Left renal cortex interstitium (tissue), 4 donors: ENCODE measurements at places on chromosomes 1 and 21. TPM values are rescaled to one million over a fixed set of nuclear protein-coding genes. Genes with fewer than 3 reads are reported as not detected.

- no peak for DNase-seq
Observed at GRCh38 chr1:184462990-184463389, 76.2 kb downstream of the C1orf21 start.

DNA sequence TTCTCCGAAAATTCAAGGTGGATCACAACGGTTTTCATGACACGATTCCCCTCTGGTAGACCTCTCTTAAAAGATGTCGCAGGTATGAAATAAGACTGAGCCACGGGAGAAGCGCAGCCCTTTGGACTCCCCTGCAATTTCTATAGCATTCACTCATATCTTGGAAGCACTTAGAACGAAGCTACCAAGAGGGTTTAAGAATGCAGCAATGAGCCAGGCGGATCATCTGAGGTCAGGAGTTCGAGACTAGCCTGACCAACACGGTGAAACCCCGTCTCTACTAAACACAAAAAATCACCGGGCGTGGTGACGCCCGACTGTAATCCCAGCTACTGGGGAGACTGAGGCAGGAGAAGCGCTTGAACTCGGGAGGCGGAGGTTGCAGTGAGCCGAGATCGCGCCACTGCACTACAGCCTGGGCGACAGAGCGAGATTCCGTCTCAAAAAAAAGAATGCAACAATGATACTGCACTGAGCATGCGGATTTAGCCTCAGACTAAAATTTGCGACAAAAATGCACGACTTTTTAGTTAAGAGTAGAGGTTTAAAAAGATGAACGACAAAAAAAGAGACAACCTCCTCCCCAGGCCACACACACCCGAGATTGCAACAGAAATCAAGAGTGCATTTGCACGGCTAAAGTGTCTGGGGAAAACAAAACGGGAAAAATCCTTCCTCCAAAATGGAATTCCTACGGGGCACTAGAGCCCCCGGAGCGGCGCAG is 743 bp downstream of the TOMM20 start:
- DNase-seq: no peak

GRCh38 chr1:44073528-44073927 is 42.3 kb upstream of the SLC6A9 start:
- DNase-seq: no peak

Gene OTUD3
- 12.3 TPM for polyA plus RNA-seq

Gene AK5
- polyA plus RNA-seq: 2.8 TPM

Gene NBPF4
- not detected for polyA plus RNA-seq

DNA sequence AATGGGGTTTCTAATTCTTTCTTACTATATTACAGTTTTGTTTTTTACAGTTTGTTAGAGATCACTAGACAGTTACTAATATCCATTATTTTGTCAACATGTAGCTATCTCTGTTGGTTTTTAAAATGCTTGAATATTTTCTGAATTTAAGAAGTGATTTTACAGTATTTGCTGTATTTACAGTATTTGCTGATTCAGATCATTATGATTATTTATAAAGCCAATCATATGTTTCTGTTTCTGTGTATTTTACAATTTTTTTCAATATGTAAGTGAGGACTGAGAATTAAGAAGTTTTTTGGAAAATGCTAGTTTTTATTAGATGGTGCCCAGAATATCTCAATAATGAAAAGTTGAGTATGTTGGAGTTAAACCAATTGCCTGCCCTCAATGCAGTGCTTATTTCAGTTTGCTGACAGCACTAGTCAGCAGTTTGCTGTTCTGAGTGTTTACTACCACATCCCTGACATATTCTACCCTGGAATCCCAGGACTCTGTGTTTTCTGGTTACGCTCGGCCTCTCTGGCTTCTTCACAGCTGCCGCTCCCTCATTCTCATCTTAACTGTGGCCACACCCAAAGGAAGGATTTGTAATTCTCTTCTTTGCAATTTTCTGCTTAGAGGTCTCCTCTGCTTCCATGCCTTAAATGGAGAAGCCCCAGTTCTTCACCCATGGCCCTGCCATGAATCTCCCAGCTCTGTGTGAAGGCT is 68.0 kb upstream of the BACH1 start:
- no peak for DNase-seq

DNA sequence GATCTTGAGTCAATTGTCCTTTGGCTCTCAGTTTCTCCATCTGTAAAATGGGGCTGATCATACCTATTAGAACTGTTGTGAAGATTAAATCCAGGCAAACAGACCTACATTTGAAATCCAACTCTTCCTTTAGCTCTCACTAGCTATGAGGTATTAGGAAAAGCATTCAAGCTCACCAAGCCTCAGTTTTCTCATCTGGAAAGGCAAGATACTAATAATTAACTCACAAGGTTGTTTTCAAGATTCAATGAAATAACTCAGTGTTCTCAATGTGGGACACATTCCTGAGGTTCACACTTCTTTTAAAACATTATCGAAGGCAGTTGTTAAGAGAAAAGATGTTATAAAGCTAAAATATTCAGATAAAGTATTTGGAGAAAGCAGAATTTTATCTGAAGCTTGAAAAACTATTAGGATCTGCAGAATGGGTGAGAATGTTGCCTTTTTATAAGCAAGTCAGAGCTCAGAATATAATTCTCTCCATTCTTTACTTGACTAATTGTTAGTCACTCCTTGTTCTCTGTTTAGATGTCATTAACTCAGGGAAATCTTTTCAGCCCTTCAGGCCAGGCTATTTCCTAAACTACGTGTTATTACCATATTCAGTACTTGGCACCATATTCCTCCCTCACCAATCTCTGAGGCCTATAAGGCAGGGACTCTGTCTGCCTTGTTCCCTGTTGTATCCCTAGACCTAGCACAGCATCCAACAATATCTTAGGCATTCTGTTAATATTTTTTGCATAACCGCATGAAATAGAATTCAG is 72.0 kb upstream of the VAV3 start:
- DNase-seq: no peak

DNA sequence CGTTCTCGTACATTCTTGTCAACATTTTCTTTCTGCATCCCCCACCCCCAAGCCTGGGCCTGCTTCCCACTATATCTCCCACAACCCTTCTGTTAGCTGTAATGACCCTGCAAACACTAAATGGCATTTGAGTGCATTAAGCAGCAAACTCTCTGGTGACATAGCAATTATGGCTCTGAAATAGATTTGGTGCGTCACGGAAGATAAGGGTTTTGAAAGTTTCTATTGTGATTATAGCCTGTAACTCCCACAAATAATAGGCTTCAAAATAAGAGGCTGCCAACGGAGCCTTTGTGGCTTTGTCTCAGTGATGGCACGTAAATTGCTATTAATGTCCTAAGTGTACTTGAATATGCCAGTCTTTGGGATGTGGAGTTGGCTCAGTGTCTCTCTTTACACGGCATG is 277.6 kb downstream of the PBX1 start:
- no peak for DNase-seq

Gene IARS2
- 77.9 TPM for polyA plus RNA-seq

- DNase-seq: no peak
Observed at GRCh38 chr1:15219280-15220023, 27.6 kb upstream of the FHAD1 start.

Gene MIXL1
- polyA plus RNA-seq: 0.24 TPM

- DNase-seq: no peak
Observed at GRCh38 chr1:32346532-32347157, 10.6 kb upstream of the MARCKSL1 start.

- DNase-seq: no peak
Observed at GRCh38 chr1:19793360-19794046, 6.2 kb downstream of the TMCO4 start.

DNA sequence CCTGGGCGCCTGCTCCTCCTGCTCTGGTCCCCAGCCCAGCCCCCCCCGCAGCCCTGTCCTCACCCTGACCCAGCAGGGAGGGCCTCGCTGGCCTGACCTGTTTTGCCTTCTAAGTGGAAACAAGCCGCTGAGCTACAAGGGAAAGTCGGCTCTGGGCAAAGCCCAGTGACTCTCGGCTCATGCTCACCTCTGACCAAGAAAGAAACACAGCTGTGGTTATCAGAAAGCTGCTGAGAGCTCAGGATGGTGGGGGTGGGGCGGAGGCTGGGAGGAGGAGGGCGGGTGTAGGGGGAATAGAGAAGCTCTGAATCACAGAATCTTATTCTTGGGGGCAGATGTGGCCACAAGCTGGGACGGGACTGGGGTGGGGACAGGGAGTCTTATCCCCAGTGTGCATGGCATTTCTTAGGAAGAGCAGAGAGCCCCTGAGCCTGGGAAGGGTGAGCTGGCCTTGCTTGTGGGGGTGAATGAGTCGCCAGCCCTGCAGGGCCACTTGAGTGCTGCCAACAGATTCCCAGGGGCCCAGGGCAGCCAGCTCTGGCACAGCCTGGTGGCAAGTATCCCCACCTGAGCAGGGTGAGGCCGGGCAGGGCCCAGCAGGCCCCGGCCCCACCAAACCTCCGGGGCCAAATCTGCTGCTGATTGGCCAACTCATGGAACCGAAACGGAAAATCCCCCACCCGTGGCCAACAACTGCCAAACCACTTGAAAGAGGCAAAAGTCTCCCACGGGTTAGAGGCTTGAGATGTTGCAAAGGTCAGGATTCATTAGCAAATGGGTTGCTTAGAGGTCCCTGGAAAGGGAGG is 120.6 kb downstream of the SPSB1 start:
- no peak for DNase-seq
